ENCODE measurements at places on chromosomes 6 and 20.

- DNase-seq: no peak
Observed at GRCh38 chr6:108736002-108736361, 112.2 kb upstream of the ARMC2 start.

GRCh38 chr6:50145125-50145524 is 95.4 kb upstream of the DEFB112 start:
- DNase-seq: peak; percentile 27

DNA sequence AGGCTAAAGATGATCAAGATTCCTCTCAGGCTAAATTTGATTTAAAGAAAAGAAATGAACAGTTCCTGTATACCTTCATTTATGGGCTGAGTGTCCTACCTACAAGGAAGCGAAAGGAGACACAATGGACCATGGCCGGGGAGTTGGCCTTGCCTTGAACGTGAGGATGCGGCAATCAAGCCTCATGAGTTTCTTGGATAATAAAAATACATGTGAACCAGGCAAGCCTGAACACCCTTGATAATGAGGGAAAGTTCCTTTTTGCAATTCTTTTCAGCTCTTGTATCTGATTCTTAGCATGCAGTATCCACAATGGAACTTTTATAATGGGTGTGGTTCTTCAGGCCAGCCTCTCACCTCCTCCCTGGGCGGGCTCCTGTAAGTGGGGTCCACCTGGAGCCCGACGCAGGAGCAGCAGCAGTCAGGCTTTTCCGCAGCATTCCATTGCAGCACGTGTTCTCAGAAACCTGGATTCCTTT is 83.8 kb downstream of the RNASET2 start:
- DNase-seq: no peak

- no peak for DNase-seq
Observed at GRCh38 chr20:24033151-24033550, 44.6 kb upstream of the GGTLC1 start.

- DNase-seq: no peak
Observed at GRCh38 chr6:141349710-141350109, 783.0 kb upstream of the GJE1 start.

DNA sequence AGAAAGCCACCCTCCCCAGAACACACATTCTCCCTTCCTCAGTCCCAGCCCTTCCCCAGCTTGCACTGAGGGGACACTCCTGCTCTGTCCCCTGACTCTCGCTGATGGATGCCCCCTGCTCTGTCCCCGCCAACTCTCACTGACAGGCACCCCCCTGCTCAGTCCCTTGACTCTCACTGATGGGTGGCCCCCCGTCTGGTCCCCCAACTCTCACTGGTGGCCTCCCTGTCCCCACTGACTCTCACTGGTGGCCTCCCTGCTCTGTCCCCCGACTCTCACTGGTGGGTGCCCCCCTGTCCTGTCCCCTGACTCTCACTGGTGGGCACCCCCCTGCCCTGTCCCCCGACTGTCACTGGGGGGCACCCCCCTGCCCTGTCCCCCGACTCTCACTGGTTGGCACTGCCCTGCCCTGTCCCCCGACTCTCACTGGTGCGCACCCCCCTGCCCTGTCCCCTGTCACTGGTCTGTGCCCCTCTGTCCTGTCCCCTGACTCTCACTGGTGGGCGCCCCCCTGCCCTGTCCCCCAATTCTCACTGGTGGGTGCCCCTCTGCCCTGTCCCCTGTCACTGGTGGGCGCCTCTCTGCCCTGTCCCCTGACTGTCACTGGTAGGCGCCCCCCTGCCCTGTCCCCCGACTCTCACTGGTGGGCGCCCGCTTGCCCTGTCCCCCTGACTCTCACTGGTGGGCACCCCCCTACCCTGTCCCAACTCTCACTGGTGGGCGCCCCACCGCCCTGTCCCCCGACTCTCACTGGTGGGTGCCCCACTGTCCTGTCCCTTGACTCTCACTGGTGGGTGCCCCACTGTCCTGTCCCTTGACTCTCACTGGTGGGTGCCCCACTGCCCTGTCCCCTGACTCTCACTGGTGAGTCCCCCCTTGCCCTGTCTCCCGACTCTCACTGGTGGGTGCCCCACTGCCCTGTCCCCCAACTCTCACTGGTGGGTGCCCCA is 60.9 kb downstream of the GINS1 start:
- DNase-seq: no peak

- DNase-seq: peak; percentile 30
Observed at GRCh38 chr6:37785663-37786270, 33.8 kb upstream of the ZFAND3 start.

GRCh38 chr6:109081026-109081425 is 13.6 kb downstream of the SESN1 start:
- no peak for DNase-seq

GRCh38 chr6:115219645-115220044 is 841.0 kb downstream of the FRK start:
- DNase-seq: no peak

DNA sequence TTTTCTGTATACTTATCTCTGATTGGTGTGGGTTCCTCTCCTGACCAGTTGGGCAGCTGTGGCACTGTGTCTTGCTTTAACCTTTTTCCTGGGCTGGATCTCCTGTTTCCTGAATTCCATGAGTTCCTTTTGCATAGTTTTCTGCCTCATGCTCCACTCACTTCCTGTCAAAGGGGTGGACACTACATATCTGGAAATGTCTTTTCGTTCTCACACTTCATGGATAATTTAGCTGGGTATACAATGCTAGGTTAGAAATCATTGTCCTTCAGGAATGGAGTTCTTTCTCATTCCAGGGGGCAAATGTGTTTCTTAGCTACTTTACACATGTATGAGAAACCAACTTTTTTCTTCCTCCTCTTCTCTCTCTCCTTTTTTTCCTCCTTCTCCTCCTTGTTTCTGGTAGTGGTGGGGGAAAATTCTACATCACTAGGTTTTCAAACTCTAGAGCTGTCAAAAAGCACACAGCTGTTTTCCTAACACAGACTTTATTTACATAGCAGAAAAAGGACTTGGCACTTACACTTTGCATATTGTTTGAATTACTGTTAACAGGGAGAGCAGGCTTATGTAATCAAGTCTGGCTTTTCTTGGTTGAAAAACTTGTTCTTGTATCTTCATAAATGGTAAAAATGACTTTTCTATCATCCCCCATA is 9.0 kb upstream of the DDX27 start:
- no peak for DNase-seq

GRCh38 chr20:33983371-33983770 is 10.3 kb upstream of the RALY start:
- DNase-seq: no peak

- peak; percentile 19 for DNase-seq
Observed at GRCh38 chr6:139784222-139784769, 409.8 kb upstream of the CITED2 start.

GRCh38 chr6:128305976-128306375 is 214.4 kb downstream of the PTPRK start:
- no peak for DNase-seq

- peak; percentile 38 for DNase-seq
Observed at GRCh38 chr6:25476126-25476525, 175.9 kb upstream of the SCGN start.

DNA sequence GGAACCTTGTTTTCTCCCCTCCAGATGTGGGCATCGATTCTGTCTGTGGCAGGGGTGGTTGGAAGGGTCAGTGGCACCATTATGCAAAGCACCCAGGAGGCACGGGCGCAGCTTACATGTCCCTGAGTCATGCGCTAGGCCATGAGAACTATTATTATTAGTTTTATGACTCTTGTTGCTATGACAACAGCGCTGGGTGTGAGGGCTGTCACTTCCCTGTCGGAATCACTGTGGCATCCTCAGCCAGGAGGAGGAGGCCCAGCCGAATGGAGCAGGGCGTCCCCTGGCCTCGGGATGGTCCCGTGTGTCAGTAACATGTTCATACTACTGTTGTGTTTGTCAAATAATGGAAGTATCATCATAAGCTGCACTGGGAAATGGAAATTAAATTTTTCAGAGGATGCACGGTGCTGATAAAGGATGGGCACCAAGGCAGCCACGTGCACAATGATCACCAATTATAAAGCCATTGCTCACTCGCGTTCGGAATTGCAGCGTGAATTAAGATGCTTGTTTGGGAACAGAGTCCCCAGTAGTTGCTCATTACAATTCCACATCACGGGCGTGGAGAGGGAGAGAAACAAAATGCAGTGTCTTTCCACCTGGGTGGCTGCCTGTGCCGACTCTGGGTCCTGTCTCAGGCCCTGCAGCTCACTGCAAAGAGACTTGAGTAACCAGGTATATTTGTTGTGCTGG is 247.9 kb downstream of the CDH4 start:
- peak; percentile 47 for DNase-seq

- peak; percentile 27 for DNase-seq
Observed at GRCh38 chr6:96812077-96812703, 25.1 kb downstream of the GPR63 start.

- DNase-seq: no peak
Observed at GRCh38 chr20:44418069-44418905, 57.4 kb upstream of the TTPAL start.

GRCh38 chr20:41118632-41119031 is 18.7 kb upstream of the PLCG1 start:
- peak; percentile 16 for DNase-seq

- peak; percentile 21 for DNase-seq
Observed at GRCh38 chr20:49280463-49281058, 2.7 kb upstream of the ZNFX1 start.

DNA sequence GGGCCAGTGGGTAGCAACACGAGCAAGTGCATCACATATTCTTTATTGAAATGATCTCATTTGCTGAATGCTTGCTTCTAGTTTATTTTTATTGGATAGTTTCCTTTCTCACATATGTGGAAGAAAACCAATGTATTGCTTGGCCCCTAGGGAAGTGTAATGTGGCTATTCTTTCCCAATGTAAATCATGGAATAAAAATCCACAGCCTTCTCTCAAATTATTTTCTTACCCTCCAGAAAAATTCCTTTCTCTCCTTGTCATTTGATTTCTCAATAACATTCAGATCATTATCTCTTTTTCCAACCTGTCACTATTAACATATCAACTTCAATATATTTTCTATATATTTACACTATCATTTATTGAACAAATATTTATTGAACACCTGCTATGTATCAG is 51.9 kb upstream of the PTPRK start:
- DNase-seq: peak; percentile 27

DNA sequence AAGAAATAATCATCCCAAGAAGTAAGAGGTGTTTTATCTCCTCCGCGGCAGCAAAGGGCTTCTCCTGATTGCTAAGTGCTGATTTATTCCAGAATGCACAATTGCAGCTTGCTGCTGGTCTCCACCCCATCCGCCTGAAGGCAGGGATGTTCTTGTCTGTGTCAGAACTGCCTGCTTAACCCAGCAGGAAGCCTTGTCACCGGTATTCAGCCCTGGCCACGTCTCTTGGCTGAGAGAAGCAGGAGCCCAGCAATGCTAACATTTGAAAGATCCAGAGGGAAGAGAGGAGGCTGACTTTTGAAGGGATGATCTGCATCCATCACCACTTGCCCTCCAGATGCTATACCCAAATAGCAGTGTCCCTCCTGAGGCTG is 4.2 kb downstream of the SCML4 start:
- DNase-seq: peak; percentile 71

DNA sequence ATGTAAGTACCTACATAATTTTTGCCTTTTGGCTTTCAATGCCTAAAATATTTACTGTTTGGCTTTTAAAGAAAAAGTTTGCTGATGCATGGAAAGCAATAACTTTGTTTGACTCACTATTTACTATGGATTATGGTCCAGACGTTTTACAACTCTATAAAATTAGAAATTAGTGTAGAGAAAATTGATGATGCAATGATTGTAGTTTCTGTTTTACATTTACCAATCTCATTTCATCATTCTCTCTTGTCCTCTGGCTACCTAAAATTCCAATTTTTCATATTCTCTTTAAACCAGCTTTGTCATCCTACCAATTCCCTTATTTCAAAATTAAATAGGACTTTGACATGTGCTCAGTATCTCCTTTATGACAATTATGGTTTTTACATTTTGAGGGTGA is 131.0 kb downstream of the IMPG1 start:
- no peak for DNase-seq

- peak; percentile 32 for DNase-seq
Observed at GRCh38 chr20:43397147-43397546, 60.5 kb upstream of the SRSF6 start.

DNA sequence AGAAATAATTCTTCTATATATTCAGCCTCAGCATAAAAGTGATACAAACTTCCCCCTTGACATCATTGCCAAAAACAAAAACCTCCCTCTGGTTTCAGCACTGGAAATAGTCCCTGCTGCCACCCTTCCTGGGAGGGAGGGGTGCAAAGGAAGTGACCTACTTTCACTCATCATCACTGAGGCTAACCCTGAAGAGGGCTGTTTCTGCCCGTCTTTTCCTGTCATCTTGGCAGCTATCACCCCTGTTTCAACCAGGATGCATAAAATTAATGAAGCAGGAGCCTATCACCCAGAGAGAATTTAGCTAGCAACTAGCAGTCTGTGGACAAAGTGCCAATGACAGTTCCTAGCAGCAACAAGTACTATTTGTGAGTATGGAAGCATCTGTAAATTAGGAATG is 397.8 kb downstream of the LAMA2 start:
- no peak for DNase-seq

DNA sequence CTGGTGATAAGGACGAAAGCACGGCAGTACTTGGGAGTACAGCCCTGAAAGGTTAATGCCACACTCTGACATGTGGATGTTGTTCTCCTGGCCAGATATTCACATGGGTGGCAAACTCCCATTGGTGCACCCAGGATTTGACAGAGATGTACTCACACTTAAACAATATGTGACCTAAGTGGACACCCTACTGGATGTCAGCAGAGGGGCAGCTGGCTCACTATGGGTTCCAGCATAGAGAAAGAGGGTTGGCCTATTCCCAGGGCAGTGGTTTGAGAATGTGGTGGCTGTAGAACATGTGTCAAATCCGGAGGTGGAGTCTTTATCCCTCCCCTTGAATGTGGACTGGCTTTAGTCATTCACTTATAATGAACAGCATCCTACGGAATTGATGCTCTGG is 333.2 kb downstream of the DHX35 start:
- no peak for DNase-seq

- DNase-seq: peak; percentile 15
Observed at GRCh38 chr6:163146036-163146435, 268.5 kb upstream of the QKI start.

DNA sequence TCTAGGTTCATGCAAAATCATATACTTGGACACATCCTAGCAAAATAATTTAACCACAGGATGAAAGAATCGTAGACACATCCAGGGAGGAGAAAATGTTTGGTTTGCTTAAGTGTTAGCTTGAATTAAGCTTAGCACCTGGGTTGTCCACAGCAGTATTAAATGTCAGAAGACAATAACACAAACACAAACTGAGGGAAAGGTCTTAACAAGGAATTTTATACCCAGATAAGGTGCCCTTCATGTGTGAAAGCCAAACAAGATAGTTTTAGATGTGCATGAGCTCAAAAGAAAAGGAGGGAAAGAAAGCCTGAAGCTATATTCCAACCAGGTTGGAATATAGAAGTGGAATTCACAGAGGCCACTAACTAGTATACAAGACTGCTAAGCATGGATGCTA is 49.1 kb downstream of the SLC23A2 start:
- no peak for DNase-seq
